ENCODE measurements at places on chromosomes 5 and 9.

DNA sequence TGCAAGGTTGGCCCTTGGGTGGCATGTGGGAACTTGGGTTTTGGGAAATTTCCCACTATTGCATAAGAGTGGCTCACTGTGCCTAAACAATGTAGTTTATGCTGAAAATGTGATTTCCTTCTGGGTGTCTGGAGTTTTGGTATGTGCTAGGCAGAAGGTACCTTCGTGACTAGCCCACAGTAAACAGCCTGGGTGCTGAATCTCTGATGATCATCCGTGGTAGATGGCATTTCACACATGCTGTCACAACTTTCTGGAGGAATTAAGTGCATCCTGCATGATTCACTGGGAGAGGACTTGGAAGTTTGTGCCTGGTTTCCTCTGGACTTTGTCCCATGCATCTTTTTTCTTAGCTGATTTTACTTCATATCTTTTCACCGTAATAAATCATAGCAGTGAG is 64.5 kb downstream of the LNPEP start:
- no peak for DNase-seq

DNA sequence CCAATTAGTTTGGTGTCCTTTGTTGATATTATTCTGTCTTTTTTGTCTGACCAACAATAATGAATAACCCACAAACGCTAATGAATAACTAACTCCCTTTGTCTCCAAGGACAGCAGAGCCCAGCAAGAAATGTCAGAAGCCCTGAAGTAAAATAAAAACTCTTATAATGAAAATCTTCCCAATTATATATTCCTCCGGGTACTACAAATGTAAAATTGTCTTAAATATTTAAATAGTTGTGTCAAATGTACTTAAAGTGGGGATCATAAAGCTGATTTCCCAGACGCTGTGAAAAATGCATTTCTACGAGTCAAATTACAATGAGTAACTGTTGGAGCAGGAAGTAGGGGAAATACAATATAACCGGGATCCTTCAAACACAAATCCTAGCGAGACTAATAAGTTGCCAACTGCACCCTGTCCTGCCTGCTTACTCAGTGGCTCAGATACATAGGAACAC is 22.3 kb downstream of the GLIS3 start:
- no peak for DNase-seq

DNA sequence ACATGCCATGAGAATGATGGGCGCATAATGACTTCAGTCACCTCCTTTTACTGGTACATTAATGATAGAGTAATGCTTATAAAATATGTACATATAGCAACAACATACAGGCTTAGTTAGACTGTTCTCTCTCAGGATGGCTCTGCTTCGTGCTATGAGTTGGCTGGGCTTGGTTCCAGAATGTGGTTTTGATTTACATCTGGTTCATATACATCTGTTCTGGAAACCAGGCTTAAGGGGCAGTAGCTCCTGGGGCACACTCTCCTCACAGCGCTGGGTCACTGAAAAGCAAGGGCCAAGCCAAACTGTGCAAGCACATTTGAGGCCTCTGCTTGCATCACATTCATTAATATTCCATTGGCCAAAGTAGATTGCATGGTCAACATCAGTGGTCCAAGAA is 44.9 kb downstream of the PCSK1 start:
- peak; percentile 56 for DNase-seq

DNA sequence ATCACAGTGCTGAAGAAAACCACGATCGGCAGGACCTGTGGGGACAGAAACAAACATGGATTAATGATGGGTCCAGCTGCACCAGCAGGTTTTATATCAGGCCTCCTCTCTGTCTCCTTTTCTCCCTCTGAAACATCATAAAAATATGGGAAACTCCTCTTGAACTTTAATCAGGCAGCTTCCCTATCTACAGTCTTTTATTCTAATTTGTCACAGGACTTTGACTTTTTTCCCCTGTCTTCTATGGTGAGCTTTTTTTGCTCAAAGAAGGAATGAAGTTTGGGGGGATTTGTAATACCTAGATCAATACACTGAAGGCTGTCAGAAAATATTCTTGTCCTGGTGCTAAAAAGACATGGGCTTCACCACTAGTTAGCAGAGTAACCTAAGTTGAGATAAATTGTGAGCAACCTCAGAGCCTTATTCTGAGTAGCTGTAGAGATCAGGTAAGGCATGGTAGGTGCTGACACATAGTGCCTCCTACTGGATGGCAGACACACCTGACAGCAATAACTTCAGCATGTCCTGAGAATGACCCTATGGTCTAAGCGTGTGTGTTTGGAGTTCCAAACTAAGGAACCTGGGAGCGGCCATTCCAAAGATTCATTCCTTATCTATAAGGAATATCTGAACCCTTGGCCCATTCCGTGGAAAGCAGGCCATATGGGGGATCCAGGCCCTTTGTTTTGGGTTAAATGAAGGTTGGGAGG is 46.2 kb downstream of the SLC28A3 start:
- no peak for DNase-seq

DNA sequence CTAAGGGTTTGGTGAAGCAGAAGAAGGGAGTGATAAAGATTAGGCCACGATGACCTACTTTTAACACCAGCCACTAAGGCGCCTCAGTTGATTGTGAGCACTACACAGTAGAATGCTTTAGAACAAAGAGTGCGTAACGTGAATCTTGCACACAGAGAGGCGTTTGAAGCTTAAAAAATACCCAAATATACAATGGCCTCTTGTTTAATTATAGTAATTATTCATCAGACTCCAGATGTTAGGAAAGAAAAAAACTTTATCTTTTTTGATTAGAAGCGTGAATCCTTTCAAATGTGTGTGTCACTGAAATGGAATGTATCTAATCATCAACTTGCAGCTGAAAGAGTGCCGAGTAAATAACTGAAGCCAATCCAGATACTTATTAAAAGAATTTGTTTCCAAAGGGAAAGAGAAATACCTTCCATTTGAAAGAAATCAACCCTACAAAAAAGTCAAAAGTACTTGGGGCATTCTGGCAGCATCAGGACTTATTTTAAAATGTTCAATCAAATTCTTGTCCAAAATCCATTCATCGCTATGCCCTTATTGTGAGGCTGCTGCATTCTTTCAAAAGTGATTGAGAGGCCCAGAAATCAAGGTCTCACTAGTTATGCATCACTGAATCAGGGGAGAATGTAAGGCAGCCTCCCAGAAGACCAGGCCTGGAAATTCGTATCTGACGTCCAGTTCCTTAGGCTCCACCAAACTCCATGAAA is 337.5 kb downstream of the ZNF608 start:
- DNase-seq: no peak

GRCh38 chr5:125205601-125206225 is 459.3 kb upstream of the ZNF608 start:
- no peak for DNase-seq

DNA sequence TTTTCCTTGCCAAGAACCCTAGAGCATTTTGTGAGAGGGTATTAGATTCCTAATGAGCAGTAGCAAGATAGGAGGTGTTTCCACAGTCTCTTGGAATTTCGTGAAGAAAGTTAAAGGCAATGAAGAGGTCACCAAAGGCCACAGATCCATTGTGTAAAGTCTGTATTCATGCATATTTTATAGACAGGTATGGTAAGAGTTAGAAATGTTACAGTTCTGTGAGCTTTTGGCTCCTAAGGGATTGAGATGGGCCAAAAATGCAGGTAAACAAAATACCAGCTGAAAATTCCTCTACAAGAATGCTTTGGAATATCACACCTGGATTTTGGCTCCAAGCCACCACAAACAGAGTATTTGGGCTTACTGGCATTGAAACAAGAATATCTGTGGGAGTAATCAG is 47.4 kb upstream of the FST start:
- no peak for DNase-seq

DNA sequence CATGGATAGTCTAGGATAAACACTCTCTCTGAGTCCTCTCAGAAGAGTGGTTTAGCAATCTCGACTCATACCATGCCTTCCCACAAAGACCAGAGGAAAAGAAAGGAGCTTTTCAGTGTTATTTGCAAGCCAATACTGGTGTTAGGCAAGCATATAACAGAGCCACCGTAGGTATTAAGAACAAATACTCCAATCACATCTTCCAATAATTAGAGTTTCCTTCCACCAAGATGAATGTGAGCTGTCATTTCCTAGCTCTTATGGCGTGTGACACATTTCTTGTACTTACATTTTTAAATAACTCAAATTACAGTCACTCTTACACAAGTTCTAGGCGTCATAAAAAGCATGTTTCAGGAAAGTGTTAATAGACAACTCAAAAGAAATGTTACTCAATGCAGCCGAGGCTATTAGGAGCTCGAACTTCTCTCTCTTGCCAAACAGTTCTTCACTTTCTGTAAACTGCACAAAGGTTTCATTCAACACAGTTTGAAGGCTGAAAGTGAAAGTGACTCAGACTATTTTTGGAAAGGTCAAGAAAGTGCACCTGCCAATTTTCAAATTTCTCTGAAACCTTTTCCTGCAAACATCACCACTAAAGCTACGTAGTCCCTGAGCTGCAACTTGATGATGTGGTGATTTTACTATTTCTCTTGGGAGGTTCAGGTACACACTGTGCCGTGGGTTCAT is 153.8 kb downstream of the AUH start:
- peak; percentile 50 for DNase-seq

- DNase-seq: no peak
These were observed 99.9 kb upstream of the ZNF618 start for GRCh38 chr9:113776194-113776593.

- DNase-seq: no peak
These were observed 402.0 kb downstream of the MLLT3 start for GRCh38 chr9:20220286-20220685.

GRCh38 chr5:139636975-139637408 is 11.2 kb upstream of the CXXC5 start:
- DNase-seq: no peak

DNA sequence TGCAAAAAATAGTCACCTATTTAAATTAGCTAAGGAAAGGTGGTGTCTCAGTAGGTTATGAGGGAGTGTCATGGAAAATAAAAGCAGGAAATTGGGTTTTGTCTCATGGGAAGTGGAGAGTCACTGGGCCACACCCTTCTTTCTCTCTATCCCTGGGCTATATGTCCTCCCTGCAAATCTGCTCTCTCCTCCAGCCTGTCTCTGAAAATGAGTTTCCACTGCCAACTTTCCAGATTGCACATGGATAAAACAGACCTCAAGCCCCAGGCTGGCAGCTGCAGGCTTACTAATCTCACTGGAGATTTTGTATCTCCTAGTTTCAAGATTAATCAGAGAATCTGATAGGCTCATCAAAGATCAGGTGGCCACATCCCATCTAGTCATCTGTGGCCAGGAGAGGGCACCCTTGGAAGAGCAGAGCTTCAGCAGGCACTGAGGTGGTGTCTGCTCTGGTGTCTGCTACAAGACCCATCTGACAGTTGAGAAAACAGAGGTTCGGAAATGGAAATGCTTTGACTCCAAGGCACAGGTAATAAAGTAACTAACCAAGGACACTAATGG is 178.9 kb downstream of the MSX2 start:
- no peak for DNase-seq

GRCh38 chr5:962386-962785 is 46.2 kb upstream of the NKD2 start:
- DNase-seq: no peak

GRCh38 chr5:32156635-32157034 is 17.5 kb downstream of the GOLPH3 start:
- DNase-seq: no peak

DNA sequence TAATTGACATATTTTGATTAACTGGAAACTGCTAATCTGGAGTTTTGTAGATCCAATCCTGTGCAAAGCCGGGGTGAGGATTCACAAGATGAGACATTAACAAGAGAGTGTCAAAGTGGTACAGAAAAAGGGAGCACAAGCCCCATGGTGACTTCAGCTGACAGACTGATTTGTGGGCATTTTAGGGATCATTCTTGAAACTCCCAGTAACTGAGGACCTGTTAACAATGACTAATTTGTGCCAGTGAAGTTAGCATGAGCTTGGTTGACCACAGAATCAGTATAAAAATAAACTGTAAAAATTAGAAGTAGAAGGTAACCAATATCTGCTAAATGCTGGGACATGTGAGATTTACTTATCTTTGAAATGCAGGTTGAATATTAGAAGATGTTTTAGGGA is 1578.3 kb downstream of the EFNA5 start:
- DNase-seq: no peak

DNA sequence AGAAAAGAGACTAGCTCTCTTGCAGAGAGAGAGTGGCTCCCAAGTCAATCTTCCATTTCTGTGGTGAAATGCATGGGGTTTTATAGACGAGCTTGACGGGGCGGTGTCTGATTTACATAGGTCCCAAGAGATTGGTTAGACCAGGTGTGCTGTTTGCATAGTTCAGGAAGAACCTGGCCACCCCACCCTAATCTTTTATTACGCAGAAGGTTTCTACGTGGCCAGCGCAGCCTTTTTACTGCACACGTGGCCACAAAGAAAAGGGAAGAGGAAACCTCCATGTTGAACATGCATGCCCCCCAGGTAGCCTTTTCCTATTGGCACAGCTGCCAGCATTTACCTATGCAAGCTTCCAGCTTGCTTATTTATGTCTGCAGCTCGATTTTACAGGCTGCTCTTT is 92.1 kb downstream of the CAVIN4 start:
- no peak for DNase-seq

- no peak for DNase-seq
These were observed 8.3 kb downstream of the DCTN4 start for GRCh38 chr5:150750469-150750868.

DNA sequence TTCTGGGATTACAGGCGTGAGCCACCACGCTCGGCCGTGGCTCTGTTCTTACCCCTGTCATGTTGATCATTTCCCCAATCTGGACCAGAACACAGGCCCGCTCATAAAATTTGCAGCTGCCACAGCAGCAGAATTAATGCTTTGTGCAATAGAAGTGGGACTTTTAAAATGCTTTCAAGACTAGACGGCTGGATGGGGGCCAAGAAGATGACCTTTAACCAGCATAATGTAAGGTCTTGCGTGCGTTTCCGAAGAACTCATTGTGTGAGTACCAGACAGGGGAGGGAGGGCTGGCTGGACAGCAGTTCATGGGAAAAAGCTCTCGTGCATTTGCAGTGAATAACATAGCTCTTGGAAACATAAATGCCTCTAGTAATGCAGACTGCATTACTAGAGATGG is 3.5 kb upstream of the WDR38 start:
- DNase-seq: no peak

GRCh38 chr9:113589890-113590289 is 126.4 kb downstream of the RGS3 start:
- DNase-seq: no peak

DNA sequence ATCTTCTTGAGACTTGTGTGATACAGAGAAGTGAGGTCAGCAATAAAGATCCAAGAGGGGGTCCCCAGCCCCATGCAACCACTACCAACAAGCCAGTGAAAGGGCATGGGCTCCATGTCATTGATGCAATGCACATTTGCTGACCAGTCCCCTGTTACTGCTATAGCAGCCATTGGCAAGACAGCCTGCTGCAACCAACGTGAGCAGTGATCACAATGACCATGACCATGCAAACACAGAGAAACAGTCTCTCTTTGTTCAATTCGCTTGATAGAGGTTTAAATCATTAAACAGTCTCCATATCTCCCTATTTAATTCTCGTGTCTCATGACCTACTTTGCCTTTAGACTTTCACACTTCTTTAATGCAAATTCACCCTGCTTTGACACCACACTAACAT is 30.0 kb upstream of the FOXB2 start:
- no peak for DNase-seq

All from fibroblast of skin of left biceps (primary cell).